Stimulated activated CD4-positive, alpha-beta T cell treated with anti-CD3 and anti-CD28 coated beads, Interleukin-2, amount 100 ng/mL, for 24 hours (primary cell): ENCODE measurements at places on chromosomes 1 and 21.
A peak's percentile ranks its signal among the peaks of the same experiment; 100 is the strongest.

- no peak for DNase-seq
Observed at GRCh38 chr1:3319874-3320245, 134.6 kb upstream of the ARHGEF16 start.

DNA sequence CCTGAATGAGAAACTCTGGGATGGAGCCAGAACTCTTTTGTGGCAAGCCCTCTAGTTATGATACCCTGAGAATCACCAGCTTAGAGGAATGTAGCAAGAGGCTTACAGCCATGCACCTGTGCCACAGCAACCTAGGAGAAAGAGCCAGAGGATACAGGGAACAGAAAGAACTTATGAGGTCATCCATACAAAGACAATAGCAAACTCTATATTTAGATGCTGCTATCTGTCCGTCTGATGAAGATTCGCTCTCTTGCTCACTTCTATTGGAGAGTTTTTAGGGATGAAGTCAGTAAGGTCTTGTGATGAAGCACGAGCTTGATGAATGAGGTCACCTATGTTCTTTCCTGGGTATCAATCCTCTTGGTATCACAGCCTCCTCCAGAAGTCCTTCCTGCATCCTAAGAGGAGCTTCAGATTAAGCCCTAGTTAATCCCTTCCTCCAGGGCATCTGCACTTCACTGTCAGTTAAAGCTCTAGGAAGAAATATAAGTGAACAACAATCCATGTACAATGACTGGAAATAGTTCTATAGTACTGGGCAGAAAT lies 185.6 kb downstream of the DAB1 start:
- no peak for DNase-seq

- DNase-seq: no peak
Observed at GRCh38 chr1:196459383-196459782, 148.9 kb downstream of the KCNT2 start.

DNA sequence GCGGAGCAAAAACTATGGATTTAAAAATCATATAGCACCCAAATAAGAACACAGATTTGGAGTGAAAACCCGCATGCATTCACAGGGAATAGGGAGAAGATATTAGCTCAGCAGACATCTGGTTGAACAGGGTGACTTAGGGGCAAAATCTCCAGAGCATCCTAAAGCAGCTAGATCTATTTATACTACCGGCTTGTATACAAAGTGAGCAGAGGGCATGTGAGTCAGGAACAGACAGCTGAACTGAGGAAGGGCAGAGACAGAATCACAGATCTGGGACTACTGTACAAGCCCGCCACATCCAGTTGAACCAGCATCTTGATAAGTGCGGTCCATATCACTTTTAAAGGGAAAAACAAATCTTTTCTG lies 35.2 kb upstream of the EXOSC10 start:
- DNase-seq: no peak

DNA sequence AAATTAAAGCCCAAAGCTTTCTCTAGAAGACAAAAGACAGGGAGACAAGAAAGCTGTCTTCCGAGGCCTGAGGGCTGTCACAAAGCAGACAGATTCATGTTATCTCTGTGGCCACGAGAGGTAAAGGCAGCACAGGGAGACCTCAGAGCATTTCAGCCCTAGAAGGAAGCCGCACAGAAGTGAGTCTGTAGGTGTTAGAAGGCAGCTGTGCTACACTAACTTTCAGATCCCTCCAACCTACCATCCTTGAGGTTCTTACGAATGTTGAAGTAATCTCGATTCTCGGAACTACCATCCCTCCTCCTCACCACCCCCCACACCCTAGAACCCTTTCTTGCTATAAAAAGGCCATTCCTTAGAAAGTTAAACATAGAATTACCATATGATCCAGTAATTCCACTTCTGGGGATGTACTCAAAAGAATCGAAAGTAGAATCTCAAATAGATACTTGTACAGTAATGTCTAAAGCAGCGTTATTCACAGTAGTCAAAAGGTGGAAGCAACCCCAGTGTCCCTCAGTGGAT lies 21.5 kb upstream of the LYST start:
- peak; percentile 79 for DNase-seq

GRCh38 chr1:157142201-157142600 lies 4.0 kb upstream of the ETV3 start:
- no peak for DNase-seq
